ENCODE measurements at places on chromosomes 7 and 10.

- DNase-seq, result no peak
Observed at GRCh38 chr7:134440067-134440466, 18.8 kb downstream of the AKR1B1 start.

DNA sequence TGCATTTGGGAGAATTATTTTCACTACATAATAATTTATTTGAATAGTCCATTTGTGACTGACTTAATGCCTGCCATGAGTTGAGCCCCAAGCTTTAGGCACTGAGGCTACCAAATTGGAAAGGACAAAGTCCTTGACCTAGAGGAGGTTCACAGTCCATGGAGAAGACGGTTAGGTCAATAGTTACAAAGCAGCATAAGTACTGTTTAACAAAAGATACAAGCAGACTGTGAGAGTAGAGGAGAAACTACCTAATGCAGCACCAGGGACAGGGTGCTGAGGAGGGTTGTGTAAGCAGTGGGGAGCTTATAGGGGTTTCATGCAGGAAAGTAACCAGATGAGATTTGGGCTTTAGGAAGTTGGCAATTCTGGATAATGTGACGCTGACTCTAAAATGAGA lies 139.2 kb downstream of the LCOR start:
- no peak for DNase-seq

DNA sequence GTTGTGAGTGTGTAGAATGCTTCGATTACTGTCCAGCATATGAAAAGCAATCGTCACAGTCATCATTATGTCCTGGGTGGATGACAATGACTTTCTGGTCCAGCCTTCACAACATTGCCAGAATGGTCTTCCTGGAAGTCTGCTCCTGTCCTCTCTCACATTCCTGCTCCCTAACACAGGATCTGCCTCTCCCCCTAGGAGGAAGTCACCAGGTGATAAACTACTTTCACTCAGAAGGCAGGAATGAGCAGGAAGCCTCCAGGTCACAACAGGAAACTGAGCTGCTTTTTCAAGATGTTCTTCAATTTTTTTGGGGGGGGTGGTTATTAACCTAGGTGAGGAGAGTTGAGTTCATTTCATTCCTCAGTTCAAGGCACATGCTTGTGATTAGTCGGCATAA lies 13.6 kb upstream of the GPNMB start:
- no peak for DNase-seq

GRCh38 chr10:97759158-97759887 lies 12.5 kb downstream of the SFRP5 start:
- peak; percentile 29 for DNase-seq

- DNase-seq, result no peak
Observed at GRCh38 chr7:92884218-92884617, 47.8 kb upstream of the CDK6 start.

- DNase-seq, result no peak
Observed at GRCh38 chr7:4024133-4024532, 658.0 kb upstream of the FOXK1 start.

DNA sequence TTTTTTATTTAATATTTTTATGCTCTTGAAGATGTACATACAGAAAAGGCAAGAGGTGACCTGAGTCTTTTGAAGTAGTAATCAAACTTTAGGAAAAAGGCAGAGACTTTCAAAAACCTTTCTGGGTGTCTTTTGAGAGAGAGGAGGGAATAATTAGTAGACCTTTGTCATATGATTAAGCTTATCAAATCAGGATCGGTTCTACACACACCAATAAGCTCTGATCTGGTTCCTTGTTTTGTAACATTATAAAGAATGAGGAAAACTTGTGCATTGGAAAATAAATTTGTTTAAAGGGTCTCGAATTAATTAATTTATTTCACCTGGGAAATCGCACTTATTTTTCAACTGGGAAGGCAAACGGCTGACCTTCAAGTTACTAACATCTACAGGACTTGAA lies 11.9 kb downstream of the TWIST1 start:
- DNase-seq, result no peak

DNA sequence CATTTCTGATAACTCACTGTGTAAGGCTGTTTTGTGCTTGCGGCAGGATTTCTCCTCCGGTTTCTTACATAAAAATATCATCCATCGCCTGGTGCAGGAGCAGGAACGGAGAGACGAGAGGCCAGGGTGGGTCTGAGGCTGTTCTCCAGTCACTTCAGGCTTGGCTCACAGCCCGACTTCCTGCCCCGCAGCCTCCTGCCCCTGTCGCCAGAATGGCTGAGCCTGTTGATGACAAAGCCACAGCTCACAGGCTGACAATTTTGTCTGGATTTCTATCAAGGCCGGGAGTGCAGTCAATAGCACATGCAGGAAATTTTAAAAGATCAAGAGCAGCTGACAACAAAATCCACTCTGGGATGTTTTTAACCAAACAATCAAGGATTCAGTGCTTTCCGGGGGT lies 229.7 kb upstream of the ZNF32 start:
- DNase-seq, result no peak

DNA sequence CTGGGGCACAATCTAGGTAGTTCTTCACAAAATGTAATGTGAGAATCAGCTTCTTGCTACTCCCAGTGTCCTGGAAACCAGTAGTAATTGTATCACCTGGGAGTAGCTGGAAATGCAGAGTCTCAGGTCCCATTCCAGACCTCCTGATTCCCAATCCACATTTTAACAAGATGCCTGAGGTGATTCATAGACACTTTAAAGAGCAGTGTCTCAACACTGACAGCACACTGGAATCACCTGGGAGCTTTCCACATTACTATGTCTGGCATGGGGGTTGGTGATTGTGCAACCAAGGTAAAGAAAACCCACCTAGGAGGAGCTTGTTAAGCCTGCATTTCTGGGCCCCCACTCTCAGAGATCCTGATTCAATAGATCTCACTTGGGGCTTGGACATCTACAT lies 11.1 kb downstream of the DPY19L1 start:
- no peak for DNase-seq

DNA sequence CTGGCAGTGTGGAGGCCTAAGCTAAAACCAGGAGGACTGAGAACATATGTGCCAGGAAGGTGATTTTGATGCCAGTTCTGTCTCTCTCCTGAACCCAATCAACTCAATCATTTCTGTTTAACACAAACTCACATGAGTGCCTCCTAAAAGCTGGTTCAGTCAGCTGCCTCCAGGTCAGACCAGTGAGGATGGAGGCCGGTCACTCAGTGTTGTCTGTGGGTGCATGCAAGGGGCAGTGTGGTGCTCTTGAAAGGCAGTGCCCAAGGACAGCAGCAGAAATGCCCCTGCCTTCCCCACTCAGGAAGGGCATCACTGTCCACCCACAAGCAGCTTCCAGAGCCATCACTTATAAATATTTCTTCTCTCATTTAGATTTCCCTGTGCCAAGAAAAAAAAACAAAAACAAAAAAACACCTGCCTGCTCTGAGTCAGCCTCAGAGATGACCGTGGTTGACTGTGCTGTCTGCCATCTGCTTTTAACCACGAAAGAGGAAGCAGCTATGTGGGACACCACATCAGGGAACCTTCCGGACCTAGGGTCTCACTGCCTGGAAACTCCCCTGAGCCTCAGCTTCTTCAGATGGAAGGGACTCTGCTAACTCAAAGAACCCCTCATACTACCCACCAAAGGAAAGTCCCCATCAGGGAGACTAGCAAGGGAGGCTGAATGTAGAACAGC lies 39.1 kb downstream of the VOPP1 start:
- peak; percentile 17 for DNase-seq

- DNase-seq, result no peak
Observed at GRCh38 chr10:52678611-52679010, 94.0 kb downstream of the MBL2 start.

DNA sequence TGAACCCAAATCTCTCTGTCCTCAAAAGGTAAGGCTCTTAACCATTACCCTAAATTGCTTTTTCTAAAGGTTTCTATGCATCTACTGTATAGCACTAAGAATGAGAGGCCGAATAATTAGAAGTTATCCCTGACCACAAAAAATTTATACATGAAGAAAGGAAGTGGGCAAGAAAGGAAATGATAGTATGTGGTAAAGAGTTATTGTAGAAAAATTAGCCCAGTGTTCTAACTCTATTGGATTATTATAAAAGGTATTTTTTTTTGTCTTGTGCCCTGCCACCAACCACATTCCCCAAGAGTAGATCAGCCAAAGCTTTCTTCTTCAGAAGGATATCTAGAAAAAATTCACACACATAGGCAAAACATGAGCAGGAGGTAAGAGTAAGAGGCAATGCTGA lies 45.4 kb downstream of the DKK1 start:
- DNase-seq, result no peak

DNA sequence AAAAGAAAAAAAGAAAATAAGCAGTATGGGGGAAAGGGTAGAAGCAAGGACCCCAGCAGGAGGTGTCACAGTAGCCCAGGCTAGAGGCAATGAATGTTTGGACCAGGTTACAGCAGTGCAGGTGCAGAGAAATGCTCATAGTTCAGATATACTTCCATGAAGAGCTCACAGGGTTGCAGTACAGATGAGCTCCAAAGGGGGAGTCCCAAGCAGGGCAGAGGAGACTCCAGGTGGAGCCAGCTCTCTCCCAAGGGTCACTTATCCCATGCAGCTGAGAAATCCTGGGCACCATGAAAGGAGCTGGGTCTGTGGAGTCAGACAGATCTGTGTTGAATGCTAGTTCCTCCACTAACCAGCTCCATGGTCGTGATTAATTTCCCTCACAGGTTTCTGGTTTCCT lies 174.9 kb downstream of the C7orf25 start:
- DNase-seq, result no peak

DNA sequence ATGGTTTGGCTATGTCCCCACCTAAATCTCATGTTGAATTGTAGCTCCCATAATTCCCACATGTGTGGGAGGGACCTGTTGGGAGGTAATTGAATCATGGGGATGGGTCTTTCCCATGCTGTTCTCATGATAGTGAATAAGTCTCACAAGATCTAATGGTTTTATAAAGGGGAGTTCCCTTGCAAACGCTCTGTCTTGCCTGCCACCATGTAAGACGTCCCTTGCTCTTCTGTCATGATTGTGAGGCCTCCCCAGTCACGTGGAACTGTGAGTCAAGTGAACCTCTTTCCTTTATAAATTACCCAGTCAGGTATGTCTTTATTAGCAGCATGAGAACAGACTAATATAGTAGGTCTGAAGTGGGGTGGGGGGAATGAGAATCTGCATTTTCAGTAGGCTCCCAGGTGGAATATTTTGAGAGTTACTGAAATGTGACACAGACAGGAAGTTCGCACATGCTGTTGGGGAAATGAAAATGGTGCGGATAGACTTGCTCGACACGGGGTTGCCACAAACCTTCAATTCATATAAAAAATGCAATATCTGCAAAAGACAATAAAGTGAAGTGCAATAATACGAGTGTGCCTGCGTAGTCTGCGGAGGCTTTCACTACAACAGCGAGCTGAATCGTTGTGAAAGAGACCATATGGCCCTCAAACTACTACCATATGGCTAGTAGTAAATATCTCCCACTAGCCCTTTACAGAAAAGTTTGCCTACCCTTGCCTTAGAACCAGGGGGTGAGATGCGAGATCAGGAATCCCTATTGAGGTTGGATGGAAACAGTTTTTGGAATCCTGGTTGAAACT lies 166.1 kb downstream of the GRK5 start:
- DNase-seq, result no peak

DNA sequence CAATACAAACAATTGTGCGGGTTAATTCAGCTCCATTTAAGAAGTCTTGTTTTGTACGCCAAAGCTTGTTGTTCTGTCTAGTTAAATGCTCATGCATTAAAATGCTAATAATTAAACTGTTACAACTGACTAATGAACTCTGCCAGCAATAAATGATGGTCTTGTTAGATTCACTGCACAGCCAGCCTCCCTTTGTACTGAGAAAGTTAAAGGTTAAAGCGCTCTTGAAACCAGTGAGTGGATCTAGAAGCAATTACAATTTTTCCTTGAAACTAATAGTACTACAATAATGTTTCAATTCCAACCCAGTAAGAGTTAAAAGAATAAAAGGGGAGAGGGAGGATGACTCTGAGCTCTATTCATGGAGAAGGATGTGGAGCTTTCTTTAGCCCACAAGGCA lies 233.0 kb downstream of the EMX2 start:
- no peak for DNase-seq

DNA sequence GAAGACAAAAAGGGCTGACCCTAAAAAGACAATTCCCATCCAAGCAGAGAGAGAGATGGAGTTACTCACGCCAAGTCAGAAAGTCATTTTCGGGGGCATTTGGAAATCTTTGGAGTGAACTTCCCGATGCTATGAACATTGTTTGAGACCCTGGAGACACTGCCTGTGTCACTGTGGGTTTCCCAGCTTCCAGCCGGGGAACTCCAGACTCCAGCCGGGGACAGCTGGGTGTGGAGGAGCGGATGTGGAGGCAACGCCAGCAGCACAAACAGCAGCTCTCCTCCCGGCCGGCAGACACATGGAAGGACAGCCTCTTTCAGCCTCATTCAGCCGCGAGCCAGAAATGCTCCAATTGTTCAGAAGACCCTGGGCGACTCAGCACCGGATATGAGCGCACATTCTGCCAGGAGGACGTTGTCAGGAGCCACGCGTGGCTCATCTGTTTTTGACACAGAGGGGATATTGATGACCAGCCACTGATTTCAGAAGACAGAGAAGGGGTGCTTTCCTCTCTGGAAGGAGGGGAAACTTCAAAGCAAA lies 97.6 kb downstream of the PRPF18 start:
- no peak for DNase-seq

GRCh38 chr7:55571511-55572377 lies 558 bp downstream of the VOPP1 start:
- DNase-seq, result peak; percentile 23

DNA sequence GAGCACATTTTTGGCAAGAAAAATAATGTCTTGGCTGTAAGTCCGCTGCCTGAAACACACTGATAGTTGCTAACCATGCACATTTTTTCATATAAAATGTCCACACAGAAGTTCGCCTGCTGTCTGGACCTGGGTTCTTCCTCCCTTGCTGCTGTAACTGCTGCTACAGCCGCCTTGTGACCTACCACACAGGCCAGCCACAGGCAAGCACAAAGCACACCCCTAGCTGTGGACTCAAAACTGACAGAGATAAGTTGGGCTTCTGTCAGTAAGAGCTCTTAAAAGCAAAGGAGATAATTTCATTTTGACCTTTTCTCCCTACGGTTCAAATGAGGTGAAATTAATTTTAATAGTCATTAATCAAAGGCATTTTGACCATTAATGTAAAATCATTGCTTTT lies 354.7 kb downstream of the OTUD1 start:
- DNase-seq, result no peak

- DNase-seq, result no peak
Observed at GRCh38 chr10:43419997-43420368, 11.0 kb upstream of the HNRNPF start.

DNA sequence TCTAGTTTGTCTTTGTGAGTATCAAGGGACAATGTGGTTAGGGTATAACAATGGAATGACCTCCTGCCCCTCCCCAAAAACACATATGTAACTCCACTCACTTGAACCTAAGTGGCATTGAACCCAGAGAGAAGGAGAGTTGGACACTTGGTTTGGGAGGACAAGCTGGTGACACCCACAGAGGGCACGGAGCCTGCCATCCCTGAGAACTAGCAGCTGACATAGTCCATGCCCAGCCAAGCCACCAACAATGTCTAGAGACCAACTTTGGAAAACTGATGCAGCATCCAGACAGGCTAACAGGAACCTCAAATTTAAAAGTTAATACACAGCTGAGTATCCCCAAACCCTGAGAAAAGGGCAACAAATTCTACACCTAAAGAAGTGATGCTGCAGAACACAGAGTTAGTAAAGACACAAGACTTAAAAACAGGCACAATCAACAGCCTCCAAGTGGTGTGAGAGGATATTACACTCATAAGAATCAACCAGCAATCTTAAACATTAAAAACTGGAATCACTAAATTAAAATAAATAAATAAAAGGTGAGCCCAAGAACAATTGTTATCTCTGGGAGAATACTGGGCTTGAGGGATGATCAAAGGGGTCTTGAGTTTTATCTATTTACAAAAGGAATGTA lies 27.2 kb downstream of the NUDCD3 start:
- no peak for DNase-seq
